HEK293T (cell line): ENCODE measurements at places on chromosomes 16 and 17.

- DNase-seq = no peak
Observed at GRCh38 chr17:60506312-60506711, 19.7 kb downstream of the APPBP2 start.

GRCh38 chr16:65002265-65002664 is 119.6 kb downstream of the CDH11 start:
- no peak for DNase-seq

DNA sequence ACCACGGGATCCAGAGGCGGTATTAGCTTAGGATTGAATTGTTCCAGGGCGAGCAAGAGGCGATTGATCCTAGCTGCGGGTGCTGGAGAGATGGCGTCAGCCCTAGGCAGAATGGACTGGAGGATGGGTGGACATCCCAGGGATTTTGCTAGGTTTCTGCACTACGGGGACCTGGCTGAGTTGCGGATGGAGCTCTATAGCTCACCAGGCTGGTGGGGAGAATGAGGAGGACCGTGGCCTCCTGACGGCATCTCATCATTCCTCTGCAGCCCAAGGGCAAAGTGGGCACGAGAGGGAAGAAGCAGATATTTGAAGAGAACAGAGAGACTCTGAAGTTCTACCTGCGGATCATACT is 614 bp downstream of the TMEM208 start:
- DNase-seq = no peak

- no peak for DNase-seq
Observed at GRCh38 chr17:74078363-74078941, 125.0 kb upstream of the RPL38 start.

- no peak for DNase-seq
Observed at GRCh38 chr17:65433157-65433556, 128.3 kb downstream of the AXIN2 start.
